ENCODE measurements at places on chromosomes 7 and 10.

- DNase-seq: no peak
Observed at GRCh38 chr7:101555921-101556275, 73.2 kb downstream of the MYL10 start.

- DNase-seq: no peak
Observed at GRCh38 chr7:738723-739454, 11.8 kb upstream of the PRKAR1B start.

- no peak for DNase-seq
Observed at GRCh38 chr10:20088061-20088701, 271.9 kb downstream of the PLXDC2 start.

GRCh38 chr10:36491926-36492325, 633.5 kb upstream of the ANKRD30A start:
- DNase-seq: no peak

- DNase-seq: peak; percentile 32
Observed at GRCh38 chr7:100791881-100792666, 35.2 kb downstream of the EPHB4 start.

GRCh38 chr10:96453856-96454583, 59.7 kb downstream of the TLL2 start:
- DNase-seq: no peak

- no peak for DNase-seq
Observed at GRCh38 chr10:93074597-93075368, 1.1 kb downstream of the CYP26A1 start.

DNA sequence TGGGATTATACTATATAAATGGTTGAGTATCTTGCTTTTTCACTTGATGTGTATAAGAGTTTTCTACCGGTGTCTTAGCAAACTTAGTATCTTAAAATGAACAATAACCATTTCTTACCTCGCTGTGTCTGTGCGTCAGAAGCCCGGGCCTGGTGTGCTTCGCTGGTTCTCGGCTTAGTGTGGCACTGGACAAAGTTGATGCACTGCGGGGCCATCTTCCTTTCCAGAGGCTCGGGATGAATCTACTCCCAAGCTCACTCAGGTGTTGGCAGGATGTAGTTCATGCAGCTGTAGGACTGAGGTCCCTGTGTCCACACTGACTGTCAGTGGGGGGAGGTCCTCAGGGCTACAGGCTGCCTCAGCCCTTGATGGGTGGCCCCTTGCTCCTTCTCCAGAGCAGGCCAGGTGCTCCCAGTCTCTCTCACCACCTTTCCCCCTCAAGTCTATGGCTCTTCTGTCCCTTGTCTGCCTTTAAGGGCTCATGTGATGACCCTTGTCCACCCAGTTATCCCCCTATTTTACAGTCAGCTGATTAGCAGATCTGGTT, 227.8 kb downstream of the GLRX3 start:
- no peak for DNase-seq

DNA sequence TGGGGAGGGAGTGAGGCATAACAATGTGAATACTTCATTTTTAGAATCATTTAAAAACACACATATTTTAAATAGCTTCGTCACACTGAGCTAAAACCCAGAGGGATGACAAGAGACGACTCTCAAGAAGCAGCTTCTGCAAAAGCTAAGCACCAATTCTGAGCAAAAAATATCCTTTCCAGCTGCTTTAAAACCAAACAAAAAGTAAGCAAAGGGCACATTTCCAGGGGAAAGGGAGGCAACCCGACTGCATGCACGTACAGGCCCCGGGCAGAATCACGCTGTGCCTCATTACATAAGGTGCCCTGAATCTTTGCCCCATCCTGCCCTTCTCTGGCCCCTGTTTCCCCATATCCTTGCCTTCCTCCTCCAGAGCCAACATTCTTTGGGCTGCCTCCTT, 78.4 kb downstream of the DGKI start:
- no peak for DNase-seq

DNA sequence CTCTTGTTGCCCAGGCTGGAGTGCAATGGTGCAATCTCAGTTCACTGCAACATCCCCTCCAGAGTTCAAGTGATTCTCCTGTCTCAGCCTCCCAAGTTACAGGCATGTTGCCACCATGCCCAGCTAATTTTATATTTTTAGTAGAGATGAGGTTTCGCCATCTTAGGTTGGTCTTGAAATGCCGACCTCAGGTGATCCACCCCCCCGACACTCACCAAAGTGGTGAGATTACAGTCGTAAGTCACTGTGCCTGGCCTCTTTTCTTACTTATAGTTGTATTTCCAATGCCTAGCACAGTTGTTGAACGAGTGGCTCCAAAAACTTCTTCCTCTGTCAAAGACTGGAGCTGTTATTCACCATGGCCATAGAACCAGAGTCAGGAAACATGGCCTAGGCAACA, 6.7 kb downstream of the RNF216 start:
- DNase-seq: no peak

DNA sequence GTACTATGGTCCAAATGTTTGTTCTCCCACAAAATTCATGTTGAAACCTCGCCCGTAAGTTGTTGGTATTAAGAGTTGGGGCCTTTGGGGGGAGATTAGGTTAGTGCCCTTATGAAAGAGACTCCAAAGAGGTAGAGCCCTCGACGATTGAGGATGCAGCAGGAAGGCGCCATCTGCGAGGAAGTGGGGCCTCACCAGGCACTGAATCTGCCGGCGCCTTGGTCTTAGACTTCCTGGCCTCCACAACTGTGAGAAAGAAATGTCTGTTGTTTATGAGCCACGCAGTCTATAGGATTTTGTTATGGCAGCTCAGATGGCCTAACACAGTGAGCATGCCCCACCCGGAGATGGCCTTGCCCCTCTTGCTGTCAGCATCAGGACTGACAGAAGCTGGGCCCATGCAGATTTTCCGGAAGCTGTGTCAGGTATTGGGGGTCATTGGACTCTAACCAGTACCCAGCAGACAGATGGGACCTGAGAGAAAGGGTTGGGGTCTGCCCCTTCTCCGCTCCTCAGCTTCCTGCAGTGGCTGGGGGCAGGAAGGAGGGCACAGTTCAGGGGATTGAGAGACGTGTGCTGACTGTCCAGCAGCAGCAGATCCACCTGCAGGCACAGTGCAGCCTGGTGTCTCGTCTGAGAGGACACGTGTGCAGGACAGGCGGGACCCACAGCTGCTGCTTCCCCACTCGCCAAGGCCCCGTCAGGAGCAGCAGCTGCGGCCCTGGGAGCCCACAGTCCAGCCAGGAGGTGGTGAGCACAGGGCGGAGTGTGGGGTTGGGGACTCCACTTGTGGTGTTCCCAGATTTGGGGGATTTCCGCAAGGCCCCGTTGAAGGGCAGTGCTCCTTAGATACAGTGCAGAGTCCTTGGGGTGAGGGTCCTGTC, 47.8 kb downstream of the MGMT start:
- DNase-seq: no peak

GRCh38 chr10:51510231-51510630, 189.2 kb downstream of the CSTF2T start:
- DNase-seq: no peak

DNA sequence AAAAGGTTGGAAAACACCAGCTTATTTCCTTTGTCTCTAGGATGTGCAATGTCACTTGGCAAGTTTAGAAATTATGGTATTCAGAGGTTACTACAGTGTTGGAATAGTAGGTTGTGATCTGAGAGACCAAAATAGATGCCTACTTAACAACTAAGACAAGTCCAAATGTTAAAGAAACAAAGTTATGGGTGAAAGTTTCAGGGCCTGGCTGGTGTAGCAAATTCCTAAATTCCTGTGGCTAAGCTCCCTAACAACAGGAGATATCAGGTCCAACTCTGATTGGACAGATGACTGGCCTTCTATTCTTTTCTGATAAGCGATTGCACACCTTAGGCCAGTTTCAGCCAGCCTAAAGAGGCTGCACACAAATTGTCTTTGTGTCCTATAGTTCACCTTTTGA, 873.5 kb downstream of the REEP3 start:
- no peak for DNase-seq

GRCh38 chr7:122847871-122848473, 38.3 kb downstream of the CADPS2 start:
- no peak for DNase-seq

DNA sequence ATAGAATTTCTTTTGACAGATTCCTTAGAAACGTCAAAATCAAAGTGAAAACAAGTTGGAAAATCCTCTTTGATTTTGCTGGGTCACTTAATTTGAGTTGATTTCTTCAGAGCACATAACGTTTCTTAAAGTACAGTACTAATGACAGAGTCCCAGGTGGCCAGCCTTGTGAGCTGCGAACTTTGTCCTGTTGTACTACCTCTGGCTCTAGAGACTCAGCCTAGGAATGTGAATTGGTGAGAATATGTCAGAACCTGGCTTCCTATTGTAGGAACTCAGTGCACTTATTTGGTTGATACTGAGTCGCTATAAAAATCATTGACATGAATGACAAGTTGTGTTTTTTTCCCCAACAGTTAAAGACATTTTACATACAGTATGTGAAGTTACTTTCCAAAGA, 20.2 kb downstream of the SDK1 start:
- no peak for DNase-seq

DNA sequence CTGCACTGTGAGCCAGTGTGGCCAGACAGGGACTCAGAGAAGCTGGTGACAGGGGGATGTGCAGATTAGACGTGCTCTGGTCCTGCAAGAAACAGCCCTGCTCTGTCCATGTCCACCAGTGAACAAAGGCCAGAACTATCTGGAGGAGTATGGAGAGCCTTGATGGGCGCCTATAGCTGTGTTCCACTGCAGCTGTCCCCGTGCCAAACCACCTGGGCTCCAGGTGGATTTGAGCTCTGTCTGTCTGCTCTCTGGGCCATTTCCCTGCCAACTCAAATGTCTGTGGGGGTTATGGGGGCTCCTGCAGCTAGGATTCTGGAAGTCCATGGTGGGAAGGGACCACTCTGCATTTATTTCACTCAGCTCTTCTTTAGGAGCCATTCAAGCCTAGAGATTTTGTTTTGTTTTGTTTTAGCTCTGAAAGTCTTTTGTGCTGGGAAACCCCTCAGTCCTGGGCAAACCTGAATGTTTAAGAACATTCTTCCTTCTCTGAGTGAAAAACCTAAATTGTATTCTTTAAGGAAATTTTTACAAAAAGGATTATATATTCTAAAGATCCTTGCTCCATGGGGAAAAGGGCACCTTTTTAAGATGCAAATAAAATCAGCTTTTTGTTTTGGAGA, 1039.5 kb upstream of the SORCS1 start:
- DNase-seq: no peak

DNA sequence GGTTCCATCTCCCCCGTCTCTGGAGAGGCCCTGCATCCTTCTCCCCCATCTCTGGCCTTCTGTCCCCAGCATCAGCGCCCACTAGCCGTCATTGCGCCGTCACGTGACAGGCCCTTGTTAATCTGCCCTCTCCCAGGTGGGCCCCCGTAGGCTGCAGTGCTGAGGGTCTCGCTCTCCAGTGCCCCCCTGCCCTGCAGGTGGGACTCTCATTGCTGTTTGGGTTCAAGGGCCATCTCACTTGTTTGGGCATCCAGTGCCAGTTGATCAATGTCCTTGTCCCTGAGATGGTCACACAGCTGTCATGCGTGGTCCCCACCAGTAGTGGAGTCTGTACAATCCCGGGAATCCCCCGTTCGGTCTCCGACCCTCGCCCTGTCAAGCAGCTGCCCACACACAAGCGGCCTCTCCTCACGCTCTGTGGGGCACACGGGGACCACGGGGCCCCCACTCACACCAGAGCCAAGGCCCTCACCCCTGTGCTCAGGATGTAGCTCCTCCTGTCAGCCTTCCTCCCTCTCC, 114.0 kb downstream of the INPP5A start:
- DNase-seq: no peak

- DNase-seq: no peak
Observed at GRCh38 chr10:43299579-43299978, 32.7 kb upstream of the RASGEF1A start.

DNA sequence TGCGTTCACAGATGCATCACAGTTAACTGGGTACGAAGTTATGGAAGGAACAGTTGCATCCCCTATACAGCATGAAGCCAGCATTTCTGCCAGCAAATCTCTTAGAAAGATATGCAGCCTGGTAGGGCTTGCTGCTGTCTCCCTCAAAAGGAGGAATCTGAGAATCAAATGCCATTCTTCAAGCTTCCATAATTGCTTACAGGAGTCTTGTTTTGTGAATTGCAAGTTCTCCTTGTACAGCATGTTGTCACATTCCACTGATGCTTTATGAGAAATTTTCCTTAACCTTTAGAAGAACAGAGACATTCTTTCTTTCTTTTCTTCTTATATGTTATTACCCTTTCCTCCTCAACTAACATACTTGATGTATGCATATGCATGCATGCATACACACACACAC, 134.6 kb downstream of the CHRM2 start:
- no peak for DNase-seq

DNA sequence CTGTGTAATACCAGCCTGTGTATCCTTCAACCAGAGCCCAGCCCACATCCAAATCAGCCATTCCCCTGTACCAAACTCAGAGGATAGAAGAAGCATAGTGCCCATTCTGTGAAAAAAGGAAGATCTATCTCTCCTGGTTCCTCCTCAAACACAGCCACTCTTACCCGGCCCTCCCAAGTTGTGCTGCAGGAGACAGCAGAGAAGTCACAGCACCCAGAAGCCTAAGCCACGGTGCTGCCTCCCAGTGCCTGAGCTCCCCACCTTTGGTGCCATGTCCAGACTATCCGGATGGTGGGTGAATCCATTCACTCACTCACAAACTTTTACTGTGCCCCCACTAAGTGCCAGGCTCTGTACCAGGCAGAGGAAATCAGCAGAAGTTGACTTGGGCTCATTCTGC, 166.0 kb upstream of the ZMIZ1 start:
- DNase-seq: no peak

GRCh38 chr10:62627983-62628382, 176.5 kb upstream of the ADO start:
- no peak for DNase-seq

DNA sequence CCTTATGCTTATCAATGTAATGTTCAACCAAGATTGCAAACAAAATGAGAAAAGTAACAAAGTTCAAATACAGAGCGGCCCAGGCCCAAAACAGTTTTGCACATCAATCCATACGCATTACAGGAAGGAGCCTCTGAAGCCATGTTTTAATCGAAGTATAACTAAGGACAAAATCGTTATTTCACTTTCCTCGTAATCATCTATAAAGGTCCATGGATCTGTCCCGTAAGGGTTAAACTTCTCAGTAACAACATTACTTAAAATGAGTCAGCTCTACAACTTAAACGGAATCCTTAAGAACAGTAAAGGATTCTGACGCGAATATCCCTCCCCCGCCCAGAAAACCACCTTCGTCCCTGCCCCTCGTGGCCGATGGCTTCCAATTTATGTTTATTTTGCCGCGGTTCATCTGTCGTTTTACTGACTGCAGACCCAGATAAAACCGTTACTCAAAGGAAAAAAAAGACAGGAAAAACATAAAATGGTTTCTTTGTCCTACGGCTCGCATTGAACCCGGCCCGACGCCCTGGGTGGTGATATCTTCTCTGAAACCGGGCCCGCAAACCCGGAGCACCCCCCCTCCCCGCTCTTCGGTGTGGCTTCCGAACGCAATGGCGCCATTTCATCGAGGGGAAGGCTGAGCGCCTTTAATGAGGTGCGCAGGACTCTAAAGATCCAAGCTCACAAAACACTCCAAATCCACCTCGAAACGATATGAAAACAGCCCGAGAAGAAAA, 1.1 kb downstream of the HNRNPA2B1 start:
- peak; percentile 80 for DNase-seq
